AG08395 (cell line): ENCODE measurements at places on chromosomes 16 and 17.

DNA sequence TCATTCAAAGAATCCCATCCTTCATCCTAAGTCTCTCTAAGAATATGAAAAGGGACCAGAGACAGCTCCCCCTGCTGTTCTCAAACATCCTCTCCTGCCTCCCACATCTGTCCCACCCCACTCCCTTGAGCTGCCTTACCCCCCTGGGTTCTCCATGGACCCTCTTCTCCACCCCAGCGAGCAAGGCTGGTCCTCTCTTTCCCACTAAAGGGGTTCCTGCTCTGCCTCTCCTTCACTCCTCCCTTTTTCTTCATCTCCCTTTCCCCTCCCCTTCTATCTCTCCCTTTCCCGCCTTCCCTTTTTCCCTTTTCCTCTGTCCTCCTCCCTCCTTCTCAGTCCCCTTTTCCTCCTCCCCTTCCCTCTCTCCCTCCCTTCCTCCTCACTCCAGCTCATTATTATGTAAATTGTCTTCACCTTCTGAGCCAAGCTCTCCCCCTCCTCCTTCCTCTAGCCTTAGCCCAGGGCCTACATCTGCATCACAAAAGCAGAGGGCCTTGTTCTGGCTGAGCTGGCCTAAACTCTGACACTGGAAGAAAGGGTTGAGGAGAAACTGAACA, 90.0 kb downstream of the GNAO1 start:
- peak; percentile 36 for DNase-seq

- DNase-seq: no peak
These were observed 296.5 kb upstream of the MAF start for GRCh38 chr16:79897104-79897452.

GRCh38 chr16:12420661-12421209, 383.0 kb downstream of the CPPED1 start:
- no peak for DNase-seq

DNA sequence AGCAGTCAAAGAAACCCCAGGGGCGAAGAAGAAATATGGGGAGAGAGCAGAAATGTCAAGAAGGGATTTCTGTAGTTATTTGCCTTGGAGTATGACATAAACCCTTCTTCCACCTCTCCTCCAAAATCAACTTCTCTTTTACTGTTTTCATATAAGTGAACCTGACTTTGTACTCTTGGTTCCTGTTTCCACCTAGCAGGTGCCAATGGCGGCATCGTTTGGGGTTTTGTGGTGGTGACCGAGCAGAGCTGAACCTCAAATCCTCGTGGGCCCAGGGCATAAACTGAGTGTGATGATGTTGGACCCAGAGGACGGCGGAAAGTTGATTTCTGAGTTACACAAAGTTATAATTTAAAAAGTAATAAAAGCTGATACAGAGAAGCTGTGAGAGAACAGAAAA, 39.6 kb upstream of the PSMD7 start:
- DNase-seq: no peak

- DNase-seq: no peak
These were observed 59.0 kb upstream of the ZNF469 start for GRCh38 chr16:88323546-88324330.

DNA sequence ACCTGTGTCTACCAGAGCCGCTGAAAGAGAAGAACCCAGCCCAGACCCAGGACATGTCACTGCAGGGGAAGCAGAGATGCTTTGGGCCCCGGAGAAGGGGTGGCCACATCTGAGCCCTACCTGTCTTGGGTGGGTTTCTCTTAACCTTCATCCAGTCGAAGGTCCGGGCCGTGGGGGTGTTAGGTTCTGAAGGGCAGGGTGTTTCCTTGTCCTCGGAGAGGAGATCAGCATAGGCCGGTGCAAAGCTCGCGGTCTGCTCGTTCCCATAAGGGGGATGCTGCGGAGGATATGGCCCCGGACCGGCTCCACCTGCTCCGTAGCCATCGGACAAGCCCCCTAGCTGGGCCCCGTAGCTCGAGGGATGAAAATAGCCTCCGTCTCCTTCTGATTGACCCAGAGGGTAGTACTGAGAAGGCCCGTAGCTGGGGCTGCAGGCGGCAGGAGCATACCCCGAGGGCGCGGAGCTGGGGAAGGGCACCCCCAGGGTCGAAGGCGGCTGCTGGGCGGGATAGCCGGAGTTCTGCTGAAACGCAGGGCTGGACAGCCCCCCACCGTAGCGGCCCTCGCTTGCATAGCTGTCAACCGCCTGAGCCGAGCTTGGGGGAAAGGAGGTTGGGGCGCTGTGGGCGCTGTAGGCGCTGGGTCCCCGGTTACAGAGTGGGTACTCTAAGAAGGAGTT, 464 bp downstream of the HOXB1 start:
- no peak for DNase-seq

DNA sequence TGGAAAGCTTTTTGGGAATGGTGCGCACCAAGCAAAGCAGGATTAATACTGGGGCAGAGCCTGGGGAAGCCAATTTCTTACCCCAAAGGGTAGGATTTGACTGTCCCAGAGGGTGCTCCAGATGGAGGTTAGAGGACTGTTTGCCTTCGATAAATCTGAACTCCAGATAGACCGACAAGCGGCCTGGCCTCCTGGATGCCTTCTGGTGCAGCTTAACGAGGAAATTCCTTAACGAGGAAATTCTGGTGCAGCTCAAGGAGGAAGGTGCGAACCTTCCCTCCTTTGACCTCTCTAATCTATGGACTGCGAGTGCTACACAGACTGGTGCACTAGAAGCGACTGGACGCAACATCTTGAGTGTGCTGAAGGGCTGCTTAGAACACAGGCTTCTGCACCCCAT, 6.5 kb downstream of the CALB2 start:
- DNase-seq: no peak

DNA sequence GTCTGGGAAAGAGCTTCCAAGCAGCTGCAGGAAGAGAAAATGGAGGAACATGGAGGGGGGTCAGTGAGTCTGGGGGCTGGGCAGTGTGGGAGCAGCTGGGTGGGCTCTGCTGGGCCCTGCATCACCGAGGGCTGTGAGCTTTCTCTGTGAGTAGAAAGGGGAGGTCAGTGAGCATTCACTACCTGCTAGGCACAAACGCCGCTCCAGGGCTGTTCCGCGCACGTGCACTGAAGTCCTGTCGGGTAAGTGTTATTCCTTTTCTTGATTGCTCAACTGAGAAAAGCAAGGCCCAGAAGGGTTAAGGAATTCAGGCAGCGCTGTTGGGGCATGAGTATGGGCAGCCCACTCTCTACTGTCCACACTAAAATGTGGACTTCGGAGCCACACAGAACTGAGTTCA, 4.7 kb downstream of the CACNG5 start:
- DNase-seq: no peak

DNA sequence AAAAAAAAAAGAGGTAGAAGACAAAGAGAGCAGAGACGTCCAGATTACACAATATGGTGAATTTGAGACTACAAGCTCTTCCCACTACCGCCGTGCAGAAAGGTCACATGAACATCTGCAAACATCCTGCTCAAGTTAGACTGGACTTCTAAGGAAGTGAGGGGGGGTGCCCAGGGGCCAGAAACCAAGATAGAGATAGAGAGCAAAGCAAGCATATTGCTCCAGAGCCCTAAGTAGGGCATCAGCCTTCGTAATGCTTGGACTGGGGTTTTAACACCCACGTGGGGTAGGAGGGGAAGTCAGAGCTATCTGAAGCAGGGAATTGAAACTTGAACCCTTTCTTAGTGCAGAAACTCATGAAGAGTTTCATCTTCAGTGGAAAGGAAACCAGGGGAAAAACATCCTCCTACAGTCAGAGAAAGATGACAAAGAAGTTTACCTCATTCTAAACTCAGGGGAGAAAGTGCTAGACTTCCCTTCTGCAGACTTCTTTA, 8.7 kb downstream of the CLEC19A start:
- no peak for DNase-seq
